Ovary (tissue), 10 donors: ENCODE measurements at places on chromosomes 5 and 9. TPM values are rescaled to one million over a fixed set of nuclear protein-coding genes. Genes with fewer than 3 reads are reported as not detected.

FBN2 gene
- 0.56 TPM for polyA plus RNA-seq

CD14 gene
- polyA plus RNA-seq: 8.7 TPM

RETREG1 gene
- polyA plus RNA-seq: 2.7 TPM

RIMOC1 gene
- 17.6 TPM for polyA plus RNA-seq

C9 gene
- not detected for polyA plus RNA-seq

SPINK4 gene
- not detected for polyA plus RNA-seq

DMRT3 gene
- 0.17 TPM for polyA plus RNA-seq

PARP8 gene
- polyA plus RNA-seq: 19.8 TPM

PCDHB14 gene
- 3.8 TPM for polyA plus RNA-seq

SPINK13 gene
- polyA plus RNA-seq: 0.21 TPM

CCL21 gene
- 39.9 TPM for polyA plus RNA-seq

IL13 gene
- not detected for polyA plus RNA-seq

C5orf52 gene
- not detected for polyA plus RNA-seq

EXOC3 gene
- polyA plus RNA-seq: 41.4 TPM

TRAF1 gene
- polyA plus RNA-seq: 4.4 TPM

MEGF10 gene
- polyA plus RNA-seq: 1.2 TPM

BBLN gene
- polyA plus RNA-seq: 59.3 TPM

FAM221B gene
- not detected for polyA plus RNA-seq

LIFR gene
- 17.3 TPM for polyA plus RNA-seq

ANKRD31 gene
- polyA plus RNA-seq: 0.11 TPM

SLC4A9 gene
- not detected for polyA plus RNA-seq

ZDHHC11B gene
- 2.9 TPM for polyA plus RNA-seq

SGCD gene
- 5.0 TPM for polyA plus RNA-seq

PCDHGA10 gene
- polyA plus RNA-seq: 1.3 TPM

AFAP1L1 gene
- polyA plus RNA-seq: 7.8 TPM

PDLIM4 gene
- polyA plus RNA-seq: 3.4 TPM

THBS4 gene
- 89.6 TPM for polyA plus RNA-seq

LRRTM2 gene
- 0.15 TPM for polyA plus RNA-seq

MAMDC4 gene
- polyA plus RNA-seq: 0.15 TPM

CDC20B gene
- polyA plus RNA-seq: not detected

CYLC2 gene
- not detected for polyA plus RNA-seq

DCTN4 gene
- 76.5 TPM for polyA plus RNA-seq

IQGAP2 gene
- polyA plus RNA-seq: 8.6 TPM
